ENCODE measurements at places on chromosomes 6 and 20. TPM values are rescaled to one million over a fixed set of nuclear protein-coding genes. Genes with fewer than 3 reads are reported as not detected.

Gene ALDH5A1
- total RNA-seq: 20.7 TPM

Gene SLC52A3
- total RNA-seq: 7.5 TPM

Gene NHLRC1
- 1.9 TPM for total RNA-seq

Gene PROKR2
- not detected for total RNA-seq

Gene RBM38
- 21.9 TPM for total RNA-seq

Gene FAM162B
- 2.7 TPM for total RNA-seq

Gene GATA5
- 8.7 TPM for total RNA-seq

Gene CST2
- total RNA-seq: not detected

Gene CGA
- total RNA-seq: not detected

Gene GPLD1
- total RNA-seq: 2.3 TPM

Gene OR5V1
- not detected for total RNA-seq

Gene PGM3
- 50.4 TPM for total RNA-seq

Gene ARFGEF3
- total RNA-seq: 17.6 TPM

Gene PRRT1
- total RNA-seq: 3.7 TPM

Gene ASIP
- total RNA-seq: not detected

Gene CST7
- total RNA-seq: 4.3 TPM

Gene PKHD1
- total RNA-seq: 17.3 TPM

Gene ANKS1A
- total RNA-seq: 43.2 TPM
